Stimulated activated CD8-positive, alpha-beta memory T cell treated with anti-CD3 and anti-CD28 coated beads, Interleukin-15, amount 100 ng/mL, for 48 hours (primary cell): ENCODE measurements at places on chromosomes 1 and 21.

DNA sequence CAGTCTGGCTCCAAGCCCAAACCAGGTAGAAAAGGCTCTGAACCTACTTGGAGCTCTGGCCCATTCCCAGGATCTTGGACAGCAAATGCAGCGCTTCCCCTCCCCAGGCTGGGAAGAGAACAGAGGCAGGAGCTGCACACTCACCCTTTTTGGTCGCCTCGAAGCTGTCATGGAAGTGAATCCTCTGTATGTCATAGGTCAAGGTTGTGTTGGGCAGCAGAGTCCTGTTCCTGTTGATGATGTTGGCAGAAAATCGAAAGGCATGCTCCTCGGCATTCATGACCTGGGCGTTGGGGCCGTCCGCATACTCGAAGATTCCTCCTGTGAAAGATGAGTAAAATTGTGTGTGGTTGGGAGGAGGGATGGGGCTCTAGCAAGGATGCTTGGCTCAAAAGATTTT, 143.5 kb downstream of the GRIK3 start:
- no peak for DNase-seq

- no peak for DNase-seq
These were observed 34.2 kb downstream of the KCNQ4 start for GRCh38 chr1:40817791-40818263.

GRCh38 chr1:221663321-221663720, 78.6 kb downstream of the DUSP10 start:
- DNase-seq, result no peak

GRCh38 chr1:85629532-85629920, 49.0 kb downstream of the CCN1 start:
- DNase-seq, result no peak
